ENCODE measurements at places on chromosomes 6 and 20.

- peaks cover 2% of the 10 kb centered on the region for H3K4me1 ChIP-seq
- no peak overlapping the region for H3K27ac ChIP-seq
- no peak for DNase-seq
- no peaks in the 10 kb centered on the region for H3K27me3 ChIP-seq
These were observed 65.5 kb downstream of the NRN1 start for GRCh38 chr6:5941188-5941587.

- no peak overlapping the region for H3K27ac ChIP-seq
- no peaks in the 10 kb centered on the region for H3K4me1 ChIP-seq
- no peaks in the 10 kb centered on the region for H3K27me3 ChIP-seq
- no peaks in the 10 kb centered on the region for H3K36me3 ChIP-seq
These were observed 998.0 kb upstream of the GJE1 start for GRCh38 chr6:141134723-141135122.

DNA sequence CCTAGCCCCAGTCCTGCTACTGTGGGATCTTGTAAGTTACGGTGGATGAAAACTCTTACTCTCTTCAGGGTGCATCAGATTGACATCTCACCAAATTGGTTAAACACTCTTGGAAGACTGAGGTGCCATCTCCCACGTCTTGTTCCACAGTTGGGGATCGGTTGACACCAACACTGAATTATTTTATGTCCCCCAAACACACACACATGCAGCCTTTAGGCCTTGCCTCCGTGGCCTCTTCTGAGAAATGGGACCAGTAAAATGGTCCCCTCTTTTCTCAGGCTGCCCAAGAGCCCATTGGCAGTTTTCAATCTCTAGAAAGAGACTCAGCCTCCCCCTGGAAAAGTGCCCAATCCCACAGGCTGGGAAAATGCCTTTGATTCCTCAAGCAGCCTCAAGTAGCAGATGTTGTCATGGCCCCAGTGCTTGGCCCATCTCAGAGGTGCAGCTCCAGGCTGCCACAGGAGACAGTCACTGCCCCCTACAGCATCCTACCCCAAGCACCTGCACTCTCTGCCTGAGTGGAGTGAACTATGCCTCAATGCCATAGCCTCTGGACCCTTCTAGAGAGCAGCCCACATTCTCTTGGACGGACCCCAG is 163.9 kb downstream of the ANKRD60 start:
- no peaks in the 10 kb centered on the region for H3K4me1 ChIP-seq
- H3K27ac ChIP-seq: no peak overlapping the region
- H3K36me3 ChIP-seq: no peaks in the 10 kb centered on the region
- no peak overlapping the region for H3K4me3 ChIP-seq

DNA sequence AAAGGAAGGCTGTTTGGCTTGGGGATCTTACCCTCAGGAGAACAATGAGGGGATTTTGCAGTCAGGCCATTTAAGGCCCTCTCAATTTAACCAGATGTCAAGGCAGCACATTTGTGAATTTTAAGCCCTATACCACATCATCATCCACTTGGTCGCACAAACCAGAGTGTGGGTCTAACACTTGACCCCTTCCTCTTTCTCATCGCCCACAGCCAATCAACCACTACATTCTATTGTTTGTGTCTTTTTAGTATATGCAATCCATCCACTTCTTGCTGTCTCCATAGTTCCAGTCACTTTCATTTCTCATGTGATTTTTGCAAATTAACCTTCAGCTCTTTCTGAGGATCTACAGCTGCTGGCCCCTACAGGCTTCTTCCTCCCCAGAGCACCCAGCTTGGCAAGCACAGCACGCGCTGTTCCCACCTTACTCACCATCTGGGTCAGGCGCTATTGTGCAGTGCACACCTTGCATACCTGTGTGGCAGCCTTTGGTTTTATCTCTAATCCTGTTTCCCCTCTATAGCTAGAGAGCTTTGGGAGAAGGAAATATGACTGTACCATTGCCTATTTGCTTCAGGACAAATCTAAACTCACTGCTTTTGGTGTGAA is 32.3 kb upstream of the CD83 start:
- no peak overlapping the region for H3K4me3 ChIP-seq
- no peak overlapping the region for H3K27ac ChIP-seq
- DNase-seq: no peak
- H3K4me1 ChIP-seq: peaks cover 18% of the 10 kb centered on the region
- peaks cover 4% of the 10 kb centered on the region for H3K27me3 ChIP-seq

DNA sequence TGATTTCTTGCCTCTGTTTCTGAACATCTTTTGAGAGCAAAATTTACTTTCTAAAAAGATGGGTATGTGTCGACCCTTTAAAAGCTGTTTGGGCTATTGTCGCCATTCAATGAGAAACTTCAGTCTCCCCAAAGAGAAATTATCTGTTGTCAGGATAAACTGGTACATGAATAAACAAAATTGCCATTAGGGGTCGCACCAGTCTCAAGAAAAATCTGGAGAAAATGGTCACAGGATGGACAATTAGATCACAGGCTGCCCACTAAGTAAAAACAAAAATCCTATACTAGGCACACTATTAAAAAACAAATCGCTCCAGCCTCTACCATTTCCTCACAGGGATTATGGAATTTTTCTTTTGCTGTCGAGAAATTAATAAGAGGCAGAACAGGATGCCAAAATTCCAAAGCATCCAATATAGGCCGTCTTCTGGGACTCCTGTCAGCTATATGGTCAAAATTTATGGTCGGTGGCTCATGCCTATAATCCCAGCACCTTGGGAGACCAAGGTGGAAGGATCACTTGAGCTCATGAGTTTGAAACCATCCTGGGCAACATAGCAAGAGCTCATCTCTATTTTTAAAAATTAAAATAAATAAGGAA is 5.5 kb upstream of the HLA-E start:
- peaks cover 44% of the 10 kb centered on the region for H3K4me1 ChIP-seq
- H3K27me3 ChIP-seq: peaks cover 42% of the 10 kb centered on the region
- no peak overlapping the region for H3K4me3 ChIP-seq

- DNase-seq: no peak
- H3K27ac ChIP-seq: peak overlapping the region; percentile 37
- H3K36me3 ChIP-seq: no peaks in the 10 kb centered on the region
- H3K4me3 ChIP-seq: peak overlapping the region; percentile 78
These were observed 39.9 kb upstream of the HMGA1 start for GRCh38 chr6:34196833-34197195.

DNA sequence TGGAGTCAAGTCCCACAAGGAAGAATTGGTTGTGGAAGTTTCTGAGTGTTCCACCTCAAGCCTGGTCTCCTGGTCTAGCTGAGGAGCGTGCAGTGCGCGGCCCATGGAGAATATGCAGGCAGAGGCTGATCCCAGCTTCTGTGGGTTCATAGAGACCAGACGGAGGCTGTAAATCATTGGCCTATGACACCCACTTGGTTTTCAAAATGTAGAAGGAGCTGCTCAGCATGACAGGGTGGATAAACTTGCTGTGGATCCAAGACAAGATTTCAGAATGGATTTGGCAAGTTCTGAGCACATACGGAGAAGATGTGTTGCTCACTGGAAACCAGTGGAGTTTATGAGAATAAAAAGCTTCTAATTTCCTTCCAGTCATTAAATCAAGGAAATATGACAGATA is 744 bp downstream of the KIF25 start:
- no peak overlapping the region for H3K4me3 ChIP-seq
- H3K36me3 ChIP-seq: no peaks in the 10 kb centered on the region
- H3K27ac ChIP-seq: no peak overlapping the region
- H3K27me3 ChIP-seq: peaks cover 9% of the 10 kb centered on the region
- H3K4me1 ChIP-seq: no peaks in the 10 kb centered on the region
- DNase-seq: no peak

GRCh38 chr20:46694484-46694883 is 5.2 kb upstream of the TP53RK start:
- H3K27ac ChIP-seq: no peak overlapping the region
- H3K27me3 ChIP-seq: peaks cover 11% of the 10 kb centered on the region
- no peak for DNase-seq
- H3K4me3 ChIP-seq: no peak overlapping the region

DNA sequence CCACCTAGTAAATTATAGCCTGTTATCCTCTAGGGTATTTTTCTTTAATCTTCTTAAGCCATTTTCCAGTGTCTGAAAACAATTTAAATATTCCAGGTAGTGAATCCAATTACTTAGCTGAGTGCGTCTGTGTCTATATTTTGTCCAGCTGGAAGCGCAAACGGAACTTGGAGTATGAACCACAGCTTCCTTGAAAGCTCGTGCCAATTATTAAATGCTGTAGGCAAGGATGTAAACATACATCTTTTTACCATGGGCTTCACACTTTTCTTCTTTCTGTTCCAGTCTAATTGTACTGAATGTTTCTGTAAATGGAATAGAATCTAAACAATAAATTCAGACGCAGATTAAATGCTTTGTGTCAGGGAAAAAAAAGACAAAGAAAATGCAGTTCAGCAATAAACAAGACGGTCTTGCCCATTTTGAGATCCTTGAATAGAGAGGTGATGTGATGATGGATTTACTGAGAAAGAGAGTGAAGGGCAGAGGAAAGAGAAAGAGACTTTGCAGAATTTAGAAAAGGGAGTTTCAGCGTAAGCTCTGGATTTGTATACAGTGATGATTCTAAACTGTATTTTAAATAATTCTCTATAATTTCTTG is 1.9 kb downstream of the PLCB1 start:
- H3K27ac ChIP-seq: no peak overlapping the region
- H3K36me3 ChIP-seq: no peaks in the 10 kb centered on the region
- peaks cover 46% of the 10 kb centered on the region for H3K27me3 ChIP-seq
- DNase-seq: no peak
- peaks cover 9% of the 10 kb centered on the region for H3K4me1 ChIP-seq

GRCh38 chr20:57267158-57267821 is 849 bp upstream of the BMP7 start:
- no peaks in the 10 kb centered on the region for H3K36me3 ChIP-seq
- H3K4me1 ChIP-seq: peaks cover 7% of the 10 kb centered on the region
- peaks cover 77% of the 10 kb centered on the region for H3K27me3 ChIP-seq

GRCh38 chr20:13671512-13671911 is 32.8 kb upstream of the TASP1 start:
- no peak overlapping the region for H3K27ac ChIP-seq
- no peaks in the 10 kb centered on the region for H3K36me3 ChIP-seq
- peaks cover 7% of the 10 kb centered on the region for H3K27me3 ChIP-seq

DNA sequence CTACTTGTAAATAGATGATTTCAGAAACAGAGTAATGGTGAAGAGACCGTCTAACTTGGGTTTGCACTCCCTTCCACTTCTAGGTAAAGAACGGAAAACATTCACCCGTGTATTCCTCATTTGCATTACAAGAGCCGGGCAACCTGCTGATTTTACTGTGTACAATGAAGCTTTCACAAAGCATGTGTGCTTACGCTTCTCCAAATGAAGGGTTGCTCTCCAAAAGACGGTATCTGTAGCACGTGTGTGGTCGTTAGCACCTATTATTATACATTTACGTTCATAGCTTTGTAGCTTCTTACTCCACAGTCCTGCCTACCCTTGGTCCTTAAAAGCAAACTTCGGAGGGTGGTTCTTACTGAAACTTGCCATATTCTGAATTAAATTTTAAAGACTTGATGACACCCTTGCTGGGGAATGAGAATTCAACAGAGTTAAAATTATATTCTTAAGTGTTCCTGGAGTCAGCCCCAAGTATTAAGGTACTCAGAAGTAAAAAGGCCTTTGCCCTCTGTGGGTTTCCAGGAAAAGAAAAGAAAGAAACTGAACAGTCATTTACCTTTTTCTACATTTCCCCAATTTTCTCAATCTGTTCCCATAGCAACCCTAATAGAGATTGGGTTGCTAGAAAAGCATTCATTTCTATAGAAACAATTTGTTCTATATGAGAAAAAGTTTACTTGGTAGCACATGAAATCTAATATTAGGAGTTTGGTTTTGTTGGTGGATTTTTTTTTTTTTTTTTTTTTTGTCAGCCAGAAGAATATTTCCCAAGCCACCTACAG is 61.9 kb upstream of the KCNG1 start:
- H3K36me3 ChIP-seq: no peaks in the 10 kb centered on the region
- H3K4me1 ChIP-seq: no peaks in the 10 kb centered on the region
- H3K27ac ChIP-seq: no peak overlapping the region
- no peak for DNase-seq
- H3K4me3 ChIP-seq: no peak overlapping the region

Measured in activated naive CD8-positive, alpha-beta T cell treated with anti-CD3 and anti-CD28 coated beads for 36 hours (primary cell).